ENCODE measurements at places on chromosomes 1 and 21.
A peak's percentile ranks its signal among the peaks of the same experiment; 100 is the strongest.

GRCh38 chr1:50851034-50851433, 109.0 kb downstream of the FAF1 start:
- DNase-seq = no peak

DNA sequence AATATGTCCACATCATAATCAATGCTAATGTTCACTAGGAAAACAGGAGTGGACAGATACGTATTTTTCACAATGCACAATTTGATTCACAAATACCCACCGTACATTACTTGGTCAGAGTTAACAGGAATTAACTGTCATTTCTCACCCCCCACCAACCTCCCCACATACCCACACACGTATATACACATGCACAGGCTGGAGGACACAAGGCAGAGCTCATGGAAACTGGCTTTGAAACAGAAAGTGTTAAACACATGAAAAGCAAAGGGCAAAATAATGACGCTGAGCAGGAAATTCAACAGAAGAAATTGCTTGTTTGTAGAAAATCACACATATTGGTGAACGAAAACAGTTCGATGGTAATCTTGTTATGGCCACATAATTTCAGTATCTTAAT, 188.4 kb upstream of the DMRTA2 start:
- no peak for DNase-seq

DNA sequence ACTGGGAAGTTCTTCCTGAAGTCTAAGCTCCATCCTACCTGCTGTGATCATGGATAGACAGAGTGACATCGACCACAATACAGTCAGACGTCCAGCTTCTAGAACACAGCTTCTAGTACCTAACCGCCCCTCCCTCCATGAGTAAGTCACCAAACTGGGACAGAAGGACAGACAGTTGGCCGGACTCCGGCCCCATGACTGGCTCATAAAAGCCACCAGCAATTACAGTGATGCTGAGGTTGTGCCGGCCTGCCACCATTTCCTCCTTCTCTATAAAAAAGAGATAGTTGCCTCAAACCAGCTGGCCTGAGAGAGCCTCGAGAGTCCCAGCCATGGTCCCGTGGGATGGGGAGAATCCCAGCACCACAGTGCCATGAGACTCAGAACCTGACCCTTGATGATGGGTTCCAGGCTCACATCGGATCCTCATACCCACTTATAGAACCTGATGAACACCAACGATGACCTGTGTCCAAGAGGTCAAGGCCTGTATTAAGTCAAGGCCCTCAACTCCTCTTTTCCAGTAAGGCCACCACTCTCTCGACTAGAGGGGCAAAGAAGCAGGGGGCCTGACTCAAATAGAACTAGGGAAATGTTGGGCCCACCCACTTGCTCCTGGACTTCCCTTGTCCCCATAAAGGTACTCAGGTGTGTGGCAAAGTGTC, 3.4 kb downstream of the MEF2D start:
- no peak for DNase-seq

DNA sequence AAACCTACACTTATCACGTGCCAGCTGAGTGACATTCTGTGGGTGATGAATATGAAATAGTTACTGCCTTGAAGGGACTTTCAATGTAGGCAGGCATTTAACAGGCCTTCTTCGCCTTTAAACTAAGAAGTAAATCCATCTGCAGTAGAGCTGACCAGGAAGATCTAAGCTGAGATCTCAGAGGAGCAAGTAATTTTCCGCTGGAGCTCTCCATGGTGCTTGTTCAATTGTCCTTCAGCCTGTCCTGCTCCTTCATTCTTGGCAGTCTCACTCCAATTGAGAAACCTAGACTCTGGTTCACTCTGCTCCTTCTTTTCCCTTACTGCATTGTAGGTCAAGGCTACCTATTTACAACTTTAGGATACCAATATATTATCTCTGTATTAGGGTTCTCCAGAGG, 183.5 kb downstream of the HMCN1 start:
- DNase-seq = no peak

- no peak for DNase-seq
These were observed 86.7 kb downstream of the GALNT2 start for GRCh38 chr1:230153641-230154296.

DNA sequence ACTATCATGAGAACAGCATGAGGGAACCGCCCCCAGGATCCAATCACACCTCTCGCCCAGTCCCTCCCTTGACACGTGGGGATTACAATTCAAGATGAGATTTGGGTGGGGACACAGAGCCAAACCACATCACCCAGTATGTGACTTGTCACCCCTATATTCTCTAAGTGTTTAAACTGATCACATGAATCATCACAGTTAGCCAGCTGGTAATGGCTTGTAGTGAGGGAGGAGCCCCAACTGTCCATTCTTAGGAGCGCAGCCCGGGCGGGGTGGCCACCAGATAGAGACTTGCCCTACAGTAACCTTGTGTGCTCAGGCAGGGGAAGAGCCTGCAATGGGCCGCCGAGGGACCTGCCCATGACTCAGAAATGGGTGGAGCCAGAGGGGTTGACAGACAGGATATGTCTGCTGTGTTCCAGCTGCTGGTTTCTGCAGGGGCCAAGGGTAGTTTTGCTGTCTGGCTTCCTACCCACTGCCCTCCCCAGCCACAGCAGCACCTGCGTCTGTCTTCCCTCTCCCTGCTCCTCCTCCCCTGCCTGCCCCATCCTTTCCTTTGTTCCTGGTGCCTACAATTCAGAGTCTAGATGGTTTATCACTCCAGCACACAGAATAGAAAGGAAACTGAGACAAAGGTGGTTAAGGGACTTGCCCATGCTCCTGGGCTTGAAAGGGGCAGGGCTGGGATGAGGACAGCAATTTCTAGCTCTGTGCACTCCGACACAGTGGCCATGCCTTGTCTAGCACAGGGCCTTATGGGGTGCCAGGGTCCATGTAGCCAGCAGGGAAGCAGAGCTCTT, 9.2 kb downstream of the ABCG1 start:
- no peak for DNase-seq

- no peak for DNase-seq
These were observed 114.3 kb upstream of the GFI1 start for GRCh38 chr1:92601044-92601443.

DNA sequence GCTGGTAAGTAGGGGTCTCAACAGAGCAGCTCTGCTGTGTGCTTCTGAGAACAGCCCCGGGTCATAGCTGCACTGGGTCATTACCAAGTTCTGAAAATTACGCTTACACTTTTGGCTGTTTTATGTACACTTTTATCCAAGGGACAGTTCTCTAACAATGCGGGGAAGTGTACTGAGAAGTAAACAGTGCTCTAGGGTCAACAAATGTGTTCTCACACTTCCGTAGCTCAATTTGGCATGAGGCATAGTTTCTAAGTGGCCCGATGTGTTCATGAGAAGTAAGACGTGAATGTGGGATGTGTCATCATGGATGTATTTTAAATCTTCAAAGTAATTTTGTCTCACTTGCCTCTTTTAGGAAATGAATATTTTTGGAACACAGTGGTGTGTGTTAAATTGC, 10.9 kb upstream of the VAMP3 start:
- DNase-seq = no peak

DNA sequence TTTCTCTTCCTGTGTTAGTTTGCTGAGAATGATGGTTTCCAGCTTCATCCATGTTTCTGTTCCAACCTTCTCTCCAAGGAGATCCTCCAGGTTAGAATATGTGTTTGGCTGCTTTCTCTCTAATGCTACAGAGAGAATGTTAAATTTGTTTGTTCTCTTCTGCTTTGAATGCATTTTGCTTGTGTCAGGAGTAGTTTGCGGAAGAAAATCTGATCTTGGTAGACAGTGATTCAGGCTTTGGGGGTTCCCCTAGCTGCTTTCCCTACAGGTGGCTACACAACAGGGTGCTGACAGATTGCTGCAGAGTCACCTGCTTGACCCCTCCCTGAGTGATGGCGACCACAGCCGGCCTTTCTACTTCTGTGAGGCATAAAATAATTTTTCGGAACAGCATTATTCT, 41.8 kb downstream of the MACO1 start:
- DNase-seq = no peak

DNA sequence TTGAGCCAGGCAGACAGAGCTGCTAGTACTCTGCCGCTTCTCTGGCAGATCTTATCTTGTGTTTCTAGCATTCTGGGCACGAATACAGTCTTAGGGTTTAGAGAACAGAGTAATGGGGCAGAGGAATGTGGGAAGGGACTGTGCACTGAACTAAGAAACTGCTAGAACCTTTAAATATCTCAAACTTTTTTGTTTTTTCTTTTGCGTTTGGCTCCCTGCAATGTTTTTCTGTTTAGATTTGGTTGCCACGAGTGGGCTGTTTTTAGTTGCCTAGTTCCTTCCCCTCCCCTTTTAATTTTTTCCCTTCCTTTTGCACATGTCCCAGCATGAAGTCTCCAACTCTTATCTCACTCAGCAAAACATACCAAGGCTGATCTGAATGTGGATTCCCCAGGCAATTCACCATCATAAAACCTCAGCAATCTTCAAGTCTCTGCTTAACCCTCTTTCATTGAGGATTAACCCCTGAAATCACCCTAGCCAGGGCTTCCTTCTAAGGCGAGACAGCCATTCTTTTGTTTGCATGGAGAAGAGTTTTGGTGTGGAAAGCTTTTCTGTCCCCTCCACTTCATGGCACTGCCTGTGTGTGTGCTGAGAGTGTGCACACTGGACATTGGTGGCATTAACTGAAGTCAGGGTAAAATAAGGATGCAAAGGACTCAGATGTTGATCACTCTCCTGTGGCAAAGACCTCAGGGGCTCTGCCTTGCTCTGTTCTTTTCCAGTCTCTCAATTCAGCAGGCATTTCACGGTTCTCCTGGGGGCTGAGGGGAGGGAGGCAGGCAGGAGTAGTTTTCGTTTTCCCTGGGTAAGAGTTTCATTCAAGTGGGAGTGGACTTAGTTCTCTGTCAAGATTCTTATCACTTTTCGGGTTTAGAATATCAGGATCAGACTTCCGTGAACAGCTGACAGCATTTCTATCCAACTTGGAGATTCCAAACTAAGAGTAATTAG, 2.8 kb upstream of the ATF3 start:
- DNase-seq = no peak

DNA sequence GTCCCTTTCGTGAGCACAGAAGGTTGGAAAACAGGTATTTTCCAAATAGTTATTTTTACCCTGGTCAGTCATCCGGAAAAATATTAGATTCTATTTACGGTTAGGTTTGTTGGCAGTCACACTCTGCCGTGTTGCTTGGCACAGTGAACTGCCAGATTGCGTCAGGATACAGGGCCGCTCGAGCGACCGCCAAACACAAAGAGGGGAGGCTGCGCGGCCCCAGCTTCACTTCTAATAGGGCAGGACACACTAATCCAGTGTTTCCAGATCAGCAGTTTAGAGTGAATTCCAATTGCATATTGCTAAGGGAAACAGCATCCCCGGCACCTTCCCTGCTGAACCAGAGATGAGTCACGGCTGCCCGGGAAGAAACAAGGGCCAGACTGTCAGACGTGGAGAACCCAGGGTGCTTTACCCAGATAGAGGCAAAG, 22.9 kb downstream of the UMODL1 start:
- DNase-seq = peak; percentile 86

DNA sequence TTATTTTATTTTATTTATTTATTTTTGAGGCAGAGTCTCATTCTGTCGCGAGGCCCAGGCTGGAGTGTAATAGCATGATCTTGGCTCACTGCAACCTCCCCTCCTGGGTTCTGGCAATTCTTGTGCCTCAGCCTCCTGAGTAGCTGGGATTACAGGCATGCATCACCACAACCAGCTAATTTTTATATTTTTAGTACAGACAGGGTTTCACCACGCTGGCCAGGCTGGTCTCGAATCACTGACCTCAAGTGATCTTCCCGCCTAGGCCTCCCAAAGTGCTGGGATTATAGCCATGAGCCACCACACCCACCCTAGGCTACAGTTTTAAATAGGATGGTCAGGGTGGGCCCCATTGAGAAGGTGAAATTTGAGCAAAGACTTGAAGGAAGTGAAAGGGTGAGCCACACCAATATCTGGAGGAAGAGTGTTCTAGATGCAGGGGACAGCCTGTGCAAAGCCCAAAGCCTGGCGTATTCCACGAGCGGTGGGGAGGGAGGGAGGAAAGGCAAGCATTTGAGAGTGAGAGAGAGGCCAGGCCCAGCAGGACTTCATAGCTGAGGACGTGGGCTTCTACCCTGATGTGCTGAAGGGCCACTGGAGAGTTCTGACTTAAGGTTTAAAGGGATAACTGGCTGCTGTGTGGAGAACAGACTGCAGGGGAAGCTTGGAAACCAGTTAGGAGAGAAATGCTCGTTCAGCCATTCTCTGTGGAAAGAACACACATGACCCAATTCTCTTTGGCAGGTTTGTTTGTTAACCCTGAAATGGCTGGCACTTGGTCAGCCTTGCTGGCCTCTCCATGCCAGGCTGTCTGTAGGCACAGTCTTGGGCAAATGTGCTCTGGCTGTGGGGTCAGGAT, 62.6 kb upstream of the FAM20B start:
- DNase-seq = no peak

DNA sequence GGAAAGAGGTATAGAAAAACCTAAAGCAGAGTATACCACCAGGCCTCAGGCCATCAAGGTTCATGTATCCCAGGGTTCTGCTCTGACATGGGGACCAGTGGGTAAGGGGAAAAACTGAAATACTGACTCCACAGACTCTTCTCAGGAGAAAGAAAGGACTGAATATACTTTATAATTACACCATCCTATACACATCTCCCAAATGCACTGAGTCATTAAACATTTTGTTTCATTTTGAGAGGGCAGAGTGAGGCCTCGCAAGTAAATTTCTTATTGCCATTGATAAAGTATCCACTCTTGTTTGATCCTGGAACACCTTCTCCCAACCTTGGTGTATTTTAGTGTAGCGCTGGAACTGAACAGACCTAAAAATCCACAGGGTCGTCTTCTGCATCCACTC, 247.9 kb downstream of the SLC45A1 start:
- DNase-seq = no peak

DNA sequence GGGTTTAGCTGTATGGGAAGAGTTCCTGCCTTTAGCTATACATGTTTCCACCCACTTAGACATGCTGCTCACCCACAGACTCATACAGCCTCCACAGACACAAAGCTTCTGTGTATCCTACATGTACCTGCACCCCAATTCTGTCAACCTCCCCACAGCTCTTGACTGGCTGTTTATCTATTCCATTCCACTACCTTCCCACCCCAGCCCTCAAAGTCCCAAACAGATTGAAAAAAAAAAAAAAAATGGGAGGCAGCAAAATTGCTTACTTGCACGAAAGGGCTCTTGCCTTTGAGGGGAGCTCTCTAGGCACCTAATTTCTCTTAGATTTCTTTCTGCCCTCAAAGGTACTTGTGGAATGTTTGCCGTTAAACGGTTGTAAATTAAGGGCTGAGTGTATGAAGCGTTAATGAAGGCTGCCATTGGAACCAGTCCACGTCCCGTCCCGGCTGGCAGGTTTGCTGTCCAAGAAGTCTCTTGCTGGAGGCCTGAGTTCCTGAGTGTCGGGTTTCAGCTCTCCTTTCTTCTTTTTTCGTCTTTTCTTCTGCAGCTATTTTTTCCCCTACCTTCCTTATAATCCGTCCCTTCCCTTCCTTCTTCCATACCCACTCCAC, 43.6 kb downstream of the PBX1 start:
- no peak for DNase-seq

GRCh38 chr21:38869196-38869595, 63.5 kb downstream of the ETS2 start:
- DNase-seq = no peak

DNA sequence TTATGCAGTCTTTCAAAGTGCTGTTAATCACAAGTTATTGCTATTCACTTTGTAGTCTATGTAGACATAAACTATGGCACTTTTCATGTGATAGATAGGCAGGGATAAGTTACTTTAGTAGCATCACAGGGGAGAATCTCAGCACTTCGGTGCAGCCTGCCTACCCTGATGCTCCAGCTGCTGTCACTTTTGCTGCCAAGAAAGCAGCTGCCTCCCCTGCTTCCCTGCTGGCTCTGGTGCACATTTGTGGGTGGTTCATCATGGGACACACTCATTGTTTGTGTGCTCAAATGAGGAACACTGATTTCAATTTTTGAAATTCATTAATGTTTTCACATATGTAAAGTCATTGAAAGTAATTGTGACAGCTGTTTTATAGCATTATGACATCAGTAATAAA, 272.6 kb downstream of the S1PR1 start:
- no peak for DNase-seq

Data from cerebellar nuclear complex (tissue), 1 donor.